ENCODE measurements at places on chromosomes 7 and 10.

- DNase-seq, result no peak
Observed at GRCh38 chr10:111128331-111129180, 51.7 kb downstream of the ADRA2A start.

GRCh38 chr10:11293332-11293731 lies 275.7 kb downstream of the CELF2 start:
- no peak for DNase-seq

- peak; percentile 60 for DNase-seq
Observed at GRCh38 chr10:93816123-93816747, 58.5 kb downstream of the LGI1 start.

DNA sequence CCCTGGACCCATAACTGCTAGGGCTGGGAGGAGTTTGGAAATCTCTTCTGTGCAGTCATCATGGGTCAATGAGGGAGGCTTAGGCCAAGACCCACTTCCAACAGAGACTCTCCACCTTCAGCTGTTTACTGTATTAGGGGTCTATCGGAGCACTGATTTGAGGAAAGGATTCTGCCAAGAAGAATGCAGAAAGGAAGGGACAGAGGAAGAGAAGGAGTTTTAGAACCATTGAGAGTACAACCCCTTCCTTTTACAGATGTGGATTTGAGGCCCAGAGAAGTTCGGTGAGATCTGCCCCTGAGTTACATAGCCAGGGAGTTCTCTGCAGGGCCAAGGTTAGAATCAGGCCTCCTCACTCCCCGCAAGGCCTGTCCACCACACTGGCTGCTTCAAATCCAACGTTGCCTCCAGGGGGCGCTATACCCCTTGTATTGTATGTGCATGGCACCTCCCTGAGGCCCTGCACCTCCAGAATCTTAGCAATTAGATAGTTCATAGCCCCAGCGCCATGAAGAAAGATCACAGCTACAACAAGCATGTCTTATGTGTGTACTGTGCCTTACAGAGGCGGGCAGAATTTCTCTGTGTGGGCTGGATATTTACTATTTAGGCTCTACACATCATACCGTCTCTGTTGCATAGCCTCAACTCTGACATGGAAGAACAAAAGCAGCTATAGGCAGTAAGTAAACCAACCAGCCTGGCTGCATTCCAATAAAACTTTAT lies 246.8 kb downstream of the SKIDA1 start:
- peak; percentile 89 for DNase-seq

DNA sequence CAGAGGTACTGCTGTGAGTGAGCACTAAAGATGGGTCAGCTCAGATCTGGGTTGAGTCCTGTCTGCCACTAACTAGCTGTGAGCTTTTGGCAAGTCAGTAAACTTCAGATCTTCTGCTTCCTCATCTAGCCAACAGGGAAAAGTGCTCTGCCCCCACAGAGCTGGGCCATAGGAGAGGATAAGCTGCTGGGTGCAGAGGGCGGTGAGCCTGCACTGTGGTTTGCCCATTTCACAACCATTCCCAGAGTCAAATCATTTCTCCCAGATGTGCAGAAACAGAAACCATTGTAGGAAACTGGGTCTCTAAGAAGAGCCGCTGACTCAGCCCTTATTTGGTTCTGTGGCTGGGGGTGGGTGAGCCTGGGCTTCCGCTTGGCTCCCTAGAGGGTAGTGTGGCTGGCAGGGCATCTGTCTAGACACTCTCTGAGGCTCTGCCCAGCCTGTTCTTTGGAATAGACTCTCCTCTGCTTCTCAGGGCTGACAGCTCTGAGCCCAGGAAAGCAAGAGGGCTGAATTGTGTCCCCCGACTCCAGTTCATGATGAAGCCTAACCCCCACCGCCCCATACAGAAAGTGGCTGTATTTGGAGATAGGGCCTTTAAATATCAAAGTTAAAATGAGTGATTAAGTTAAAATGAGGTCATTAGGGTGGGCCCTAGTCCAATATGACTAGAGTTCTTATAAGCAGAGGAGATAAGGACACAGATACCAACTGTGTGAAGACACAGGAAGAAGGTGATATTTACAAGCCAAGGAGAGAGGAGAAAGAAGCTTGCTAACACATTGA lies 29.5 kb upstream of the ARHGAP22 start:
- DNase-seq, result peak; percentile 60
